ENCODE measurements at places on chromosomes 3 and 15. TPM values are rescaled to one million over a fixed set of nuclear protein-coding genes. Genes with fewer than 3 reads are reported as not detected.
A peak's percentile ranks its signal among the peaks of the same experiment; 100 is the strongest.

The ZCWPW2 gene
- 0.40 TPM for total RNA-seq

The SLC28A1 gene
- total RNA-seq: not detected

The STAC gene
- total RNA-seq: 0.08 TPM

The ZKSCAN7 gene
- total RNA-seq: 0.76 TPM

The ANKRD34C gene
- not detected for total RNA-seq

The SUCLG2 gene
- total RNA-seq: 38.9 TPM

The OCA2 gene
- 1.6 TPM for total RNA-seq

The FOXL2 gene
- not detected for total RNA-seq

The MSL2 gene
- 13.8 TPM for total RNA-seq

DNA sequence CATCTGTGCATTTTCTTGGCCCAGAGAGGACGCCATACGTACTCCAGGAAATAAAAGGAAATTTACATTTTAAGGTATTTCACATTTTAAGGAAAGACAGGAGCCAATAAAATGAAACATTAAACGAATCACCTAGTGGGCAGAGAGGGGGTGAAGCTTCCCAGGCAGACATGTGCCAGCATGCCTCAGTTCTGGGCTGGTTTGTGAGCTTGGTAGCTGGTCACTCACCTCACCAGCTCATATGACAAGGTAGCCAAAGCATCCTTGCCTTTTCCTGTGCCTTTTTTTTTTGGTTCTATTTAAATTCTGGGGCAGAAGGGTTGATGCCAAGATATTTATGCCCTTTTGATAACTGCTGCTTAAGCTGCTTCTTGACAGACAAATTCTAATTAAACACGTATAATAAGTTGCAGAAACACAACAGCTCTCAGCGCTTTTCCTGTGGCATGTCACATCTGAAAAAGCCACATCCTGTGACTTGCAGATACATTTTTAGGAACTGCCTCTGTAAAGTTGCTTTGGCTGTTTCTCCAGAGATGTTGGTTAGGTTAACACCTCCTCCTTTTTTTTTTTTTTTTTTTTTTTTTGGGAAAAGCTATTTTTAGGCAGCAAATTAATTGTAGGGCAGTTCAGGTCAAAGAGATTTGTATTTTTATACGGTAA lies 218.6 kb downstream of the PDCD6IP start:
- no peak for ATAC-seq

GRCh38 chr15:78000091-78000926 lies 77.2 kb downstream of the TBC1D2B start:
- peak; percentile 71 for ATAC-seq

- ATAC-seq: peak; percentile 35
Observed at GRCh38 chr15:92161039-92161670, 232.5 kb upstream of the ST8SIA2 start.

GRCh38 chr3:187737368-187738070 lies 7.7 kb downstream of the BCL6 start:
- peak; percentile 43 for ATAC-seq

- no peak for ATAC-seq
Observed at GRCh38 chr15:89401631-89402517, 67.2 kb upstream of the POLG start.

- no peak for ATAC-seq
Observed at GRCh38 chr3:906739-907138, 186.1 kb upstream of the CNTN6 start.

DNA sequence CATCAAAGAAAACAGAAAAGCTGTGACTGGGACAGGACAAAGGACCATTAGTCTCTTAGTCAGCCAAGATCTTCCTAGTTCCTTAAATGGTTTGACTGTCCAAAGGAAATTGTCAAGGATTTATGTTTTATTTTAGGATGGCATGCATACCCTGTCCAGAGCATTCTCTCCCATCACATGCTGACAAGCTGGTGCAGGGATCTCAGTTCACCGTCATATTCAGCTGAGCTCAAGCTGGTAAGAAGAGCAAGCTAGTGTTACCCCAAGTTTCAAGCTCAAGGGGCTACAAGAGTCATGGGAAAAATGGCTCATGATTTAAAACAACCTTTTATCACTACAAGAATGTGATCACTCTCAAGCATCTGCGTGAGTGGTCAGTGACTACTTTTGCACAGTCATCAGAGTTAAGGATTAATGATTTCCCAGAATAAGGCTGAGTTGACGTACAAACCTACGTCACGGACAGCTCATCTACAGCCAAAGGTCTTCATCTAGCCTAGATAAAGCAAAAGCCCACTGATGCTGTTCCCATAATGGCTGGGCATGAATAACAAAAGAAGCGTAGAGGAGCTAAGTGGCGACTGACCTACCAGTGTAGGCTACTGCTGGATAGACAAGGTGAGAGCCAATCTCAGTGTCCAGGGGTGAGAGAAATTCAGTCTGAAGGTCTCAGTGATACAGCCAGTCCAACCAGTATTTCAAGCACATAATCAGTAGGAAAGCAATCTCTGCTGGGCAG lies 157.5 kb downstream of the GABRB3 start:
- no peak for ATAC-seq

DNA sequence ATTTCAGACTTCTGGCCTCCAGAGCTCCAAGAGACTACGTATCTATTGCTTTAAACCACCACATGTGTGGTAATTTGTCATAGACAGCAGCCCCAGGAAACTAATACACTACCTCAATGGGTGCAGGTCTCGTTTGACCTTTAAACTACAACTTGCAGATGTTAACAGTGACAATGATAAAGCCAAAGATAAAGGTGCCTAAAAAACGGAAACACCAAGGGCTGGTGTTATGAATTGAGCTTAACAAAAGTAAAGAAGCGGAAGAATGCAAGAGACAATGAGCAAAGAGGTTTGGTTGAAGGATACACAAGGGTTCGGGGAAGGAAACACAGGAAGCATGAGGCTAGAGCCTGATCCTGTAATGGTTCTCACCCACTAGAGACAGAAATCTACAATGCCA lies 50.8 kb downstream of the RFTN1 start:
- ATAC-seq: no peak

DNA sequence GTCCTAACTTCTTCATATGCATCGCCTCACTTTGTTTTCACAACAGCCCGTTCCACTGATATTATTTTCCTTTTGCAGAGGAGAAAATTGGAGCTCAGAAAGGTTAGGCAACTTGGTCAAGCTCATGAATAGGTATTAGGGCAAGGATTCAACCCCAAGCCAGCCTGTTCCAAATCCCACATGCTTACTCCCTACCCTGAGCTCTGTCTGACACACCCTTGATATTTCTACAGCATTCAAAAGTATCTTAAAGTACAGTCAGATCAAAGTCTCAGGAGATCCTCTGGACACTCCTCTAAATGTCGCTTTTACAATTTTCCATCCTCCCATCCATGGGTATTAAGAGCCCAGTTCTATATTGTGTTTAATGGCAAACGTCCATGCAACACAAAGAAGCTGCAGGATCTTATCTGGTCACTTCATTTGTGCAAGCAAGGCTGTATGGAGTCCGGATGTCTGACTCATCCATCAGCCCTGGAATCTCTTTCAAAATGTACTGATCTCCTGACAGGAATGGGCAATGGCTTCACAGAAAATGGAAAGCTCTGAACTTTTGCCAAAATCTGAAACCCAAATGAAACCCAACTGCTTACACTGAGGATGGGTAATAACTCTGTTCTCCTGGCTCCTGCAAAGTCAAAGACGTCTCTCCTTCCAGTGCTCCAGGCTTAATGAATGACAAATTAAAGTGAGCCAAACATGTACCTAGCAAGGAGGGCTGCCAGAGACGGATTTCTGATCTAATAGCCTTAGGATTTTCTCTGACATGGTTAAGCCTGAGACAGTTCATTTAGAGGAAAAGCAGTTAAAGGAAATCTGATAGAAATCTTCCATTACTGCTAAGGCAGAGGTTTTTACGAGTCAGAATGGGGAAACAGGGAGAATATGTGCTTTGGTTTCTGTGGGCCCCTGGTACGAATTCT lies 230.9 kb upstream of the RORA start:
- no peak for ATAC-seq

DNA sequence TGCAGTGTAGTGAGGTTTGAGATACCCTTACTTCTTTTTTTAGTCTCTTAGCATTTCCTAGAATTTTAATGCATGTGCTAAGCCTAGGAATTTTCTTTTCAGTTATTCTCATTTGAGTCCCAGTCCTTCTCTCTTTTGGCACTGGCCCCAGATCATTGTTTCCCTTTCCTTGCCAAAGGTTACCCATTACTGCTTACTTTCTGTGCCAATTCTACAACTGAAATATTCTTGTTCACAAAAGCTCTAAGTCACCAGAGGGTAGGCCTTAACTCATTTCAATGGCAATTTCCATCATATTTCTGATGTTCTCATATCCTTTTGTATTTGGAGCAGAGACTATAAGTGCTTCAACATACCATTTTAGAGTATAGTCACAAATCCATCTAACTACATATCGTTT lies 199.6 kb upstream of the CBLB start:
- no peak for ATAC-seq

- ATAC-seq: no peak
Observed at GRCh38 chr3:155880286-155880685, 9.8 kb downstream of the GMPS start.

- ATAC-seq: no peak
Observed at GRCh38 chr3:115098354-115099073, 48.6 kb downstream of the ZBTB20 start.

DNA sequence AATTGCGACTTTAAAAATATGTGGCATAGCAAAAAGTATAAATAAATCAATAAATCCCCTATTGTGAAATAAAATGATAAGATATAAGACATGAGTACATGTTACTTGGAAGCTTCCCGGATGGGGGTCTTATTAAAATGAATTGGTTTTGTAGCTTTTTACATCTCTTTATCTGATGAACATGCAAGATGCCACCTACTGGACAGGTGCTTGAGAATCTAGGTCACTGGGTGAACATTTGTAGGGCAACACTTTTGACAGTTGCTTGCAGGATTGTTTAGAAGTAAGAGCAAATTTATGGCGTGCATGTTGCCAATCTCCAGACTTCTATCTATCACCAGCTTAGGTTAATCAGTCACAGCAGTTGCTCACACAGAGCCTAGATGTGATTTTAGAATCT lies 362.7 kb upstream of the SUCLG2 start:
- no peak for ATAC-seq

DNA sequence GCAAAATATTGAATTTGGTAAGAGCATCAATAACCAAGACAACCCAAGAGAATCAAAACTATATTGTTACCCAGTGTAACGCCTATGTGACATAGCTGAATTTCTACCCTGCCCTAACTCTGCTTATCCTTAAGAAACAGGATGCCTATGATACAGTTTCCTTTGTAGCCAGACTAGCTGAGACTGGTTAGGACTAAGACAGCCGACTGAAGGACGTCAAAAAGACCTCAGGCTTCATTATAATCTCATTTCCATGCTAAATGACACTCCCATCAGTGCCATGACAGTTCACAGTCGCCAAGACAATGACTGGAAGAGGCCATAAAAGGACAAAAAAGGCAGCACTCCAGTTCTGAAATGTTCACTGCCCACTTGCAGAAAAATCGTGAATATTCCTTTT lies 66.8 kb downstream of the GBE1 start:
- ATAC-seq: no peak

GRCh38 chr3:62556121-62556815 lies 182.9 kb upstream of the FEZF2 start:
- ATAC-seq: no peak

DNA sequence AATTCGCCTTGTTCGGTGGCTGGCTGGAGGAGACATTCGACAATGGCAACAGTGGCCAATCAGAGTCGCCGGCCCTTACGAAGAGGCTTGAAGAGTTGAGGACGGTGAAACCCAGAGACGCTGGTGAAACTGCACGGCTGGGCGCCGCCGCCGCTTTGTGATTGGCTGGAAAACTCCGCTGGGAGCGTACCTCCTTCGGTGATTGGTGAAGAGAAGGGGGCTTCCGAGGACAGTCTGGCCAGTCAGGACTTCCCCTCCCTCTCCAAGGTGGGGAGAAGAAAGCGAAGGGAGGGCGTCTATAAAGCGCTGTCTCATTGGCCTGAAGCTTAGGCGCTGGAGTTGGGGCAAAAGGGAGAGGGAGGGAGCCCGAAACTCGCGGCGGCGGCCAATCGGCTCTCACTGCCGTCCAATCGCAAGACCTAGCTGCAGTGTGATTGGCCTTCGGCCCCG lies 554 bp upstream of the GSK3B start:
- peak; percentile 89 for ATAC-seq

- ATAC-seq: no peak
Observed at GRCh38 chr3:64122476-64122875, 99.2 kb upstream of the PSMD6 start.

GRCh38 chr15:70147178-70147760 lies 49.6 kb upstream of the TLE3 start:
- ATAC-seq: no peak

DNA sequence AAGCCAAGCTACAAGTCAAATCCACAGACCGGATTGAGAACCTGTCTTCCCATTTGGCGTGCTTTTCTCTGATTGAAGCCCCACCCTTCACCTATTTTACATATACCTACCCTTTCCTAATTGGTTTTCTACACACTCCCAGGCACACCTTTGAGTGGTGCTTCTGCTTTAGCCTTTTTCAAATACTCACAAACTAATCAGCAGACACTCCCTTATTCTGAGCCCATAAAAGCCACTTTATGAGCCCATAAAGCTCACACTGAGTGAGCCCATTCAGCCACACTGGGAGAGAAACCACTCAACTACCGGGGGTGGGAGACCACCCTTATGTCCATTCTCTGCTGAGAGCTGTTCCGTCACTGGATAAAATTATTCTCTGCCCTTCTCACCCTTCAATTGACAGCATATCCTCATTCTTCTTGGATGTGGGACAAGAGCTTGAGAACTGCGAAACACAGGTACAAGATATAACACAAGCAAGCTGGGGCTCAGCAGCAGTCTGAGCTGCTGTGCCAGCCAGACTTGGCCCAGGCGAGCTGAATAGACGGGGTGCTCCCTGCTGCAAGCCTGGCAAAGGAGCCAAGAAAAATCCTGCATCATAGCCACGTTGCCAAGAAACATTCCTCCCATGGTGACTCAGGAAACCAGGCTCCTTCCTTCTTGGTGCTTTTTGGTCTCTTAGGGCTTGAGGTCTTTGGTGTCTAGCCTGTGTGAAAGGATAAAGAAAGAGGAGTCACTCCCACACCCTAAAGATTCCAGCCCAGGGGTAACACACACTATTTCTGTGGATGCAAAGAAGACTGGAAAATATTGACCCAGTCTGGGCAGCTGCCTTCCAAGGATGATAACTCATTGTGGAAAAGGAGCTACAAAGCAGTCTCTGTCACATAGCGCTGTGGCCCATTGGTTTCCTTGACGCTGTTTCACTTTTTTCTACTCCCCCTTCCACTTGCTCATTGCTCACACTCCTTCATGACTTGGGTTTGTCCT lies 609.7 kb downstream of the MCTP2 start:
- ATAC-seq: no peak

GRCh38 chr15:26889298-26889898 lies 22.5 kb downstream of the GABRA5 start:
- peak; percentile 44 for ATAC-seq

DNA sequence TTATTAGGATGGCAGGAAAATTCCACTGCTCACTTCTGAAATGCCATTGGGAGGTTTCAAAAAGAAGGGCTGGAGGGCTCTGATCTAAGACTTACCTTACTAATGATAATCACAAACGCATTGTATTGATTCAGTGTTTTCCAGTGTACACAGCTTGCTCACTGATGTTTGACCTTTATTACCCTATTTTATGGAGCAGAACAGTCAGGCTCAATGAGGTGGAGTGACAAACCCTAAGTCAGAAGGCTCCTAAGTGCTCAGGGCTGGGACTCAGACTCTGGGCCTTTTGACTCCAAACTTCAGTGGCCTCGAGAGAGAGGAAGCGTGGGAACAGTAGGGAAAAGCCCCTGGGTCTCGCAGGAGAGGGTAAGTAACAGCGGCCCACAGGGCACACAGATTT lies 20.3 kb upstream of the RAD18 start:
- ATAC-seq: no peak

- ATAC-seq: no peak
Observed at GRCh38 chr3:159443266-159443665, 545.4 kb upstream of the IL12A start.

- ATAC-seq: no peak
Observed at GRCh38 chr3:78900426-78900825, 867.4 kb downstream of the ROBO1 start.
